ENCODE measurements at places on chromosomes 4 and X.

GRCh38 chrX:45806410-45807121 is 605.9 kb upstream of the DIPK2B start:
- DNase-seq = no peak

GRCh38 chr4:184897895-184898294 is 72.1 kb upstream of the ACSL1 start:
- no peak for DNase-seq

DNA sequence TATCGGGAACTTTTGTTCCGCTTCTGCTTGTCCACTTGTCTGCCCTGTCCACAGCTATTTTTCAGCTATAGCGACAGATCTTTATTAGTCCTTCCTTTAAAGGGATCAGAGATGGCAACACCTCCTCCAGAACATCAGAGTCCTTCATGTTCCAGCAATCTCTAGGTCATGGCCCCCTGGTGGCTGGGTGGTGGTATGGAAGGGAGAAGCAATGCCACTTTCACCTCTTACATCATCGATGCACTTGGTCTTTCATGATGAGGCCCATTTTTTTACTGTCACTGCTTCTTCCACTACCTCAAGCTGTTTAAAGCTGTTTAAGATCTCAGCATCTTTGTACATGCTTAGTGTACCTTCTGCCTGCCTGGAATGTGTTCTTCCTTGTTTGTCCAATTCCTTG is 106.7 kb downstream of the ARHGAP6 start:
- DNase-seq = no peak

GRCh38 chr4:128451270-128451905 is 163.8 kb upstream of the PGRMC2 start:
- DNase-seq = no peak

DNA sequence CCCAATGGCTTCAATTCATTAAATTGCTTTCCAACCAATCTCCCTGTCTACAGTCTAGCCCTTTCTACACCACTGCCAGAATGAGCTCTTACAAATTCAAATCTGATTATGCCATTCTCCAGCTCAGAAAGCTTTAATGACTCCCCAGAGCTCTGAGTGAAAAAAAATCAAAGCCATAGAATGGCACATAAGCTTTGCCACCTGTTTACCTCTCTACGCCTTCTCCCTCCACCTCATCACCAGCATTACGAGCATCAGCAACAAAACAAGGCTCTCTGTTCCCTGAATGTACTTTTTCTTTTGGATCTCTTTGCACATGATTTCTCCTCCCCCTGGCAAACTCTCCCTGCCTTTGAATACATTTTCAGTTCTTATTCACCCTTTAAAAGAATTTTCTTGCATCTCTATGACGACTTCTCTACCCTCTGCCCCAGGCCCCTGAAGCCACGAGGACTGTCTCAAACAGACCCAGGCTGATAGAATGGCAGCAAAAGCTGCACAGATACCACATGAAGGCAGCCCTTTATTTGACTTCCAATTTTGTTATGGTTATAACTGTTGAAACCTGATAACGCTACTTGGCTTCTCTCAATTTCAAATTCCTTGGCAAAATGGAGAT is 516.0 kb downstream of the PCDH7 start:
- DNase-seq = no peak

DNA sequence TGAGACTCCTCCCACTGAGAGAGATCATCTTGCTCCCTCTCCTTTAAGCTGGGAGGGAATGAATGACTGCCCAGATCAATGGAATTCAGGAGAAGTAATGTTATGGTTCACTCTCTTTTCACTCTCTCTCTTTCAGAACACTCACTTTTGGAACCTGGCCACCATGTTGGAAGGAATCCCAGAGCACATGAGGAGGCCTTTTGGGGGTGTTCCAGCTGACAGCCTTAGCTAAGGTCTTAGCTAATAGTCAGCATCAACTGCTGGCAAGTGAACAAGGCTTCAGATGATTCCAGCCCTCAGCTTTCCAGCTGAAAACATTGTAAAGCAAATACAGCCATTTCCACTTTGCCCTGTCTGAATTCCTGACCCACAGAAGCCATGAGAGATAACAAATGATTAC is 124.0 kb upstream of the CLNK start:
- no peak for DNase-seq

DNA sequence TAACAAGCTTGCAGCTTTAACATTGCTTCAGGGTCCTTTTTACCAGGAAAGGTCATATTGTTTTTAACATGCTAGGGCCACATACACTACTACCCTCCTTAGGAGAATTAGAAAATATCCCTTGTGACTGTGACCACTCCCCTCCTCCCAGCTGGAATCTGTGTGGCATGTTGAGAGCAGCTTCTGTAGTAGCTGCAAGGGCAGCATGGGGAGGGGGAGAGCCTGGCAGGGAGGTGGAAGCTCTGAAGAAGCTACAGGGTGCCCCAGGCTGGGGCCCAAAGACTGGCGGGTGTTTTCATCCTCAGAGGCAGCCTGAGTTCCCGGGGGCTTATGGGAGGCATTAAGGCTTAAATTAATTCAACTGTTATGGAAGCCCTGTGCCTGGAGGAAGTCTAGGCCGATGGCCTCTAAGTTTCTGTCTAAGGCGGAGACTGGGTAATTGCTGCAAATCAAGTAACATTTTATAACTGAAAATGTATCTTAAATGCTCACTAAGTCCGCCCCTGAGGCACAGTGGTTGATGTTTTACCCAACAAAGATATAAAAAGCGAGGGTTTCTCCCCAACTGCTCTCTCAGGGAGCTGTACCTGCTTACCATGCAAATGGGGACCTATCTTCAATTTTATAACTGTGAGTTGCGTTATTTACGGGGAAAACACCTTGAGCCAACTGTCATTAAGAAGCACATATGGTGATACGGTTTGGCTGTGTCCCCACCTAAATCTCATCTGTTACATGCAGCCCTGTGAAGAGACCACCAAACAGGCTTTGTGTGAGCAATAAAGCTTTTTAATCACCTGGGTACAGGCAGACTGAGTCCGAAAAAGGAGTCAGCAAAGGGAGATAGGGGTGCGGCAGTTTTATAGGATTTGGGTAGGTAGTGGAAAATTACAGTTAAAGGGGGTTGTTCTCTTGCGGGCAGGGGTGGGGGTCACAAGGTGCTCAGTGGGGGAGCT is 37.4 kb upstream of the STS start:
- DNase-seq = no peak

DNA sequence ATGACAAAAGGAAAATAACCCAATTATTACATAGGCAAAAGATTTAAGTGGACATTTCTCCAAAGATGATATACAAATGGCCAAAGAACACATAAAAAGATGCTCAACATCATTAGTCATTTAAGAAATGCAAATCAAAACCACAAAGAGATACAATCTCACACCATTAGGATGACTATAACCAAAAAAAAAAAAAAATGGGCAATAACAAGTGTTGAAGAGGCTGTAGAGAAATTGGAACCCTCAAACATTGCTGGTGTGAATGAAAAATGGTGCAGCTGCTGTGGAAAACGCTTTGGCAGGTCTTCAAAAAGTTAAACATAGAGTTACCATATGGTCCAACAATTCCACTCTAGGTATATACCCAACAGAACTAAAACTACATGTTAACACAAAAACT is 5.6 kb upstream of the PRDX4 start:
- DNase-seq = no peak

DNA sequence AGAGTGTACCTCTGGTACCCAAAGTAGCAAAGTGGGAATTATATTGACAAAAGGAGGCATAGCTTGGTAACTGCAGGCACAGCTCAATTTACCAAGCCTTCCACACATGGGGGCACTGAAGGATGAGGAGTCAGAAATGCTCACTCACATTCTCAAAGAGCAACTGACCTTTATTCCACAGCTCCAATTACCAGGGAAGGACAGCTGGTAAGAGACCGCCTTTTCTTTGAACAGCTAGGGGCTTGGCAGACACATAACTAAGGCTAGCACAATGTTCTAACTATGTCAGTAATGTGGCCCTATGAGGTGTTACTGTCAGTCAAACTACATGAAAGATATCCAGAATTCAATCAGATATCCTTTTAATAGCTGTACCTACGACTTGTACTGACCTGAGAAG is 20.5 kb upstream of the STS start:
- no peak for DNase-seq

DNA sequence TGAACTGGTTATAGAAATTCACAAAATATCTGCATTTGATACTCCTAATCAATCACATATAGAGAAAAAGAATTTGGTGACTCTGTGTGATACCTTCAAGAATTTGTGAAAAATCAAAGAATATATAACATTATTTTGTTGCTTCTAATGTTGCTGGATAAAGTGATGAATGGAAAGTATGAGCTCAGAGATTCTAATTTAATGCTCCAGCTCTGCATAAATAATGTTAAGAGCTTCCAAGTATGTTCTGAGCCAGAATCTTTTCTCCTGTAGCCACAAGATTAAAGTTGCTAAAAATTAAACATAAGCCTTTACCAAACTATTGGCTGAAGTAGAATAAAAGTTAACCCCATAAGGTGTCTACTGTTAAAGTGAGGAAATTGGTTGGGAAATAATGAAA is 294.7 kb upstream of the CT83 start:
- no peak for DNase-seq

DNA sequence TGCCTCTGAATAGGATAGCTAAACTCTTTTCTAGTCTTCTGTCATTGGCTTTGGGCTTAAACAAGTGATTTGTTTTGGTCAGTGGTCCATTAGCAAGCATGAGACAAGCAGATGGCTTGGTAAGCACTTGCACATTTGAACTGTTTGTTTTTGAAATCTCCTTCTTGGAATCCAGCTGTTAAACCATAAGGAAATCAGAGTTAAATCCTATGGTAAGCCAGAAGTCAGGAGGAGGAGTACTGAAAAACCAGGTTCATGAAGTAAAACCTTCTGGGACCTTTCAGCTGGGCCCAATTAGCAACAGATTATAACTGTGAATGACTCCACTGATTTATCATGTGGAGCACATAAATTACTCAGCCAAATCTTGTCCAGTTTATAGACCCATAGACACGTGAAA is 1042.5 kb upstream of the PABPC4L start:
- no peak for DNase-seq

- no peak for DNase-seq
Measured at GRCh38 chr4:120869613-120870278, 52.8 kb downstream of the PRDM5 start.

DNA sequence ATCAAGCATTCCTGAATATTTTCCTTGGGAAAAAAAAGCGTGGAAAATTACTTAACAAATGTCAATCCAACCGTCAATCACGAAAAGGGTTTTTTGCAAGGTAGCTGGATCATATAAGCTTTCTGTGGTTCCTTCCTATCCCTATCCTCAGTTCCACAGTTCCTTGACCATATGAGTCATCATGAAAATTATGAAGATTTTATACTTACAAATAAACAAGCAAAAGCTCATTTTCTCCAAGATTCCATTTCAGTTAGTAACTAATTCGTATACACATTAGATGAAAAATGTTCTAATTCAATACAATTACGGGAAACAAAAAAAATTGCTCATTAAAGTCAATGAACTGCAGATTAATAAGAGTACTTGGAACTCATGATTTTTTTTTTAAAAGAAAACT is 228.8 kb downstream of the NSUN7 start:
- DNase-seq = no peak

DNA sequence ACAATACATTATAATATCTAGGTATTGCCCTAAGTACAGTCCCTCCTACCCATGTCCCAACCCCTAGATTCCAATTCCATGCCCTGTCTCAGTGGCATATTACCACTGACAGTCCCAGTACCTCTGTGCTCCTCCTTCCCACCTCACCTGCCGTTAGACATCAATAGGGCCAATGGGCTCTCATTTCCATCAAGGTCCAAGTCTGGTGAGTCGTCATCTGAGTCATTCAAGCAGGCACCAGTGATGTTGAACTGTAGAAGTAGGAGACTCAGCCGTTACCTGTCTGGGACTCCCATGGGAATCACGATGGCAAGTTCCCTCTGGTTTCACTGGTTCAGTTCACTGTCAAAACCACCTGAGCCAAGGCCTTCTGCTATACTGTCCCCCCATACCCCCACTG is 51.7 kb downstream of the PHF8 start:
- DNase-seq = no peak

- no peak for DNase-seq
Measured at GRCh38 chrX:136227948-136228838, 23.0 kb downstream of the MAP7D3 start.

DNA sequence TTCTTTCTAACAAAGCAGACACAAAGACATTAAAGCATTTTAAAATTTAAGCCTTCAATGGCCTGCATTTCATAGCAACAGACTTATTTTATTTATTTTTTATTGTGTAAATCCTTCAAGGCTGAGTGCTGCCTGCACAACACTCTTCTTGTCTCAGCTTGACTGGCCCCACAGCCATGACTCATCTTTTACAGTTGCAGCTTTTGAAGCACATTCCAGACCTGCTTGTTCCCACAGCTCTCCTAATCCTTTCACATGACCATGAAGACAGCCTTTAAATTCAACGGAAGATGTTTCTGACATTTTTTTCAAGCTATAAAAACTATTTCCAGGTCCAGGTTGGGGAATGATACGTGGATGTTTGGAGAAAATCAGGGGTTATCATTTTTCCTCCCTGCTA is 276.9 kb upstream of the TACR3 start:
- DNase-seq = no peak

DNA sequence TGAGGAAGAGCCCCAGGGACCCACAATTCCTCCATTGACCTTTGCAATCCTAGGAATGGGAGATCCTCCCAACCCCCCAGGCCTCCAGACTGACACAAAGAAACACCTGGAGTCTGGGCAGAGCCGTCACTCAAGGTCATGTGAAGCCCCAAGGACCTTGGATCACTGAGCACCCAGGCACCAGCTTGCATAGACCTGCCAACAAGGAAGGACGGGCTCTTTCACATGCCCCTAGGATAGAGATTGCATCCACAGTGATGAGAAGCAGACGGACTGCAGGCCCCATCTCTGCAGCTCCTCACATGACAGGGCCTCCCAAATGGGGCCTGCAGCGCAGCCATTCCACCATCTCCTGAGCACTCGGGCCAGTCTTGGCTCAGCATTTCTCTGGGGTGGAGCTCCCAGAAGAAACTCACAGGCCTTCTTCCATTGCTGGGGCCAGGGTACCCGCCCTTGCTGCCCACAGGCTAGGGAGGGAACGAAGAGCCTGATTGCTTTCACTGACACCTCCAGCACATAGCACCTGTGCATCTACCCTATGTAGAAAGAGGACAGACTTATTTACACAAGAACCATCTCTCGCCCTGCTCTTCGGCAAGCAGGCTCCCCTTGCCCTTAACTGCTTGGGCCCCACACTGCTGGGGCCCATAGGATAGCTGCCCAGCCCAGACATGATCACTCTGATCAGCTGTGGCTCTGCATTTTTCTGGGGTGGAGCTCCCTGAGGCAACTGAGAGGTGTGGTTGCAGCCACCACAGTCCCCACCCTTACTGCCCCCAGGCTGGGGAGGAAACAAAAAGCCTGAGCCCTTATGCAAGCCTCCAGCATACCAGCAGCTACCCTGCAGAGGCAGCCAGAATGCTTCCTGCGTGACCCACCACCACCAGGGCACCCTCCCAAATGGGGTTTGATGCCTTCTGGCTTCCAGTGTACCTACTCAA is 185.7 kb upstream of the ZCCHC13 start:
- no peak for DNase-seq

DNA sequence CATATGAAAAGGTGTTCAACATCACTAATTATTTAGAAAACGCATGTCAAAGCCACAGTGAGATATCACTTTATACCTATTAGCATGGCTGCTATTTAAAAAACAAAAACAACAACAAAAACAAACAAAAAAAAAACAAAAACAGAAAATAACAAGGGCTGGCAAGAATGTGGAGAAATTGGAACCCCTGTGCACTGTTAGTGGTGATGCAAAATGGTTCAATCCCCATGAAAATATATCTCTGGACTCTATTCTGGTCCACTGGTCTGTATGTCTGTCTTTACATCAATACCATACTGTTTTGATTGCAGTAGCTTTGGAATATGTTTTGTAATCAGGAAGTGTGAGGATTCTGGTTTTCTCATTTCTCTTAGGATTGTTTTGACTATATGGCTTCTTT is 43.6 kb upstream of the SPP1 start:
- no peak for DNase-seq

Data from vagina (tissue), 2 donors.